ENCODE measurements at places on chromosomes 11 and 22.

DNA sequence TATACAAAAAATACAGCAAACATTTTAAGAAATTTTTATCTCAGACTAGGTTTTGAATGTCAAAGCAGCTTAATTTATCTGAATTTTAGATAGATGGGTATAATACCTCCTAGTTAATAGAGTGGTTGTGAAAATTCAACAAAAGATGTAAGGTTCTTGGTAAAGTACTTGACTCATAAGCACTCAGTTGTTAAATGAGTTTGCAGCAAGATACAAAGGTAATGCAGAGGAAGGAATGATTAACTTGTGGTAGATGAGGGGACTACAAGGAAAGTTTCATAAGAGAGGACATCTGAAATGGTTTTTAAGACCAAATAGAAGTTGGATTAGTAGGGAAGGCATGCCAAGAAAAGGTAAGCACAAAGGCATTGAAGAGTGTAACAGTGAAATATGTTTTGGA lies 37.4 kb downstream of the PPME1 start:
- no peak for ATAC-seq

DNA sequence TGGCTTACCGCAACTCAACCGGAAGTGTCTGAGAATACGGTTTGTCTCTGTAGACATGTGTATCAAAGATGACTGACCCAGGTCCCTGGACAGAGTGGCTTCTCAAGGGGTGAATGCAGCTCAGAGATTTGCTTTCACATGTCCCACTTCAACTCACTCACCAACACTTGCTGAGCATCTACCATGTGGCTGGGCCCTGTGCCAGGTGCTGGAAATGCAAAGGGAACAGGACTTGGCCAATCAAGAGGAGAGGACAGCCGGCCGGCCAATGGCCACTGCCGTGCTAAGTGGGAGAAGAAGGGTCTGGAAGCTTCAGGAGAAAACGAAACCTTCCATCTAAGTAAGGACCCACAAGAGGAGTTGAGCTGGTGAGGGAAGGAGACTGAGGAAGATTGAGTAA lies 151.3 kb downstream of the CEP164 start:
- no peak for ATAC-seq

DNA sequence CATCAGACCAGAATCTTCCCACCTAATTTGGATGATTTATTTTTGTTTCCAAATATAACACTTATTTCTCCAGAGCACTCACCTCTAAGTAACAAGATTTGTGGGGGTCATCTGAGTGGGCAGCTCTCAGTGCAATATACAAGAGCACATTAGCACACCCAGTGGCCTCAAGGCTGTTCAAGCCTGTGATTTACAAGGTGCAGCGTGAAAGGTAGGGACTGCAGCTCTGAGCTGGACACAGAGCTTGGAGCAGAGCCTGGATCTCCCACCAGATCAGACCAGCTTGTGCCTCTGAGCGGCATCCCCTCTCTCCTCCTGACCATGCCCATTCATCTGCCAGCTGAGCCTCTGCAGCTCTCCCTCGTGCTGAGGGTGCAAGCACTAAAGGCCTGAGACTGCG lies 323.3 kb upstream of the ZC3H12C start:
- ATAC-seq, result no peak

GRCh38 chr11:110571081-110571720 lies 141.0 kb downstream of the ARHGAP20 start:
- ATAC-seq, result no peak

GRCh38 chr11:102099755-102100154 lies 10.5 kb upstream of the YAP1 start:
- no peak for ATAC-seq

DNA sequence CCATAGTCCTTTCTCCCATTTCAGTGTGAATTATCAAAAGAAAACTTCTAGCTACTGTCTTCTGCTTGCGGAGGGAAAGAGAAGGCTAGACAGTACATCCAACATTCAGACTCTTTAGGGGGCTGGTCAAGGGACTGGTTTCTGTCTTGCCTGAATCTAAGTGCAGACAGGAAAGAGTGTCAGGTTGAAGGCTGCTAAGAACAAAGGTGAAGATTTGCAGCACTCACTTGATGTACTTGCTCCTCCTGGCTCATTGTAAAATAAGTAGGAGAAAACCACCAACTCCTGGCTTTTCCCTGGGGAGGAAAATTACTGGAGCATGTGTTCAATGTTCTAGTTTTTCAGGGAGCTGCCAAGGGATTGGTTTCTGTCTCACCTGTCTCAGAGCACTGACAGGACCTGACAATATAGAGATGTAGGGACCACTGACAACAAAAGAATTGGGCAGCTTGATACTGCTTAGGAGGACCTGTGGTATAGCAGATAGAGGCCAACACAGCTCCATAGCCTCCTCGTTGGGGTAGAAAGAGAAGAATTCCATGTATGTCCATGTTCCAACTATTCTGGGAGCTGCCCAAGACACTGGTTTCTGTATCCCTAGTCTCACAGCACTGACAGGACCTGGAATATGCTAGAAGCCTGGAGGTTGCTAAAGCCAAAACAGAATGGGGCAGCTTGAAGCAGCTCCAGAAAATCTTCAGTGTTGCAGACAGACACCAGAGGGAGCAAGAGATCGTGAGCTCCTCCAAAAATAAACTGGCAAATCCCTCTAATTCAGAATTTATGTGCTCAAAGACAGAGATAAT lies 39.7 kb upstream of the MMP12 start:
- ATAC-seq, result peak; percentile 45

- ATAC-seq, result peak; percentile 71
Observed at GRCh38 chr22:35315855-35316745, 16.4 kb downstream of the TOM1 start.

- ATAC-seq, result no peak
Observed at GRCh38 chr11:48037709-48038468, 57.5 kb downstream of the PTPRJ start.

DNA sequence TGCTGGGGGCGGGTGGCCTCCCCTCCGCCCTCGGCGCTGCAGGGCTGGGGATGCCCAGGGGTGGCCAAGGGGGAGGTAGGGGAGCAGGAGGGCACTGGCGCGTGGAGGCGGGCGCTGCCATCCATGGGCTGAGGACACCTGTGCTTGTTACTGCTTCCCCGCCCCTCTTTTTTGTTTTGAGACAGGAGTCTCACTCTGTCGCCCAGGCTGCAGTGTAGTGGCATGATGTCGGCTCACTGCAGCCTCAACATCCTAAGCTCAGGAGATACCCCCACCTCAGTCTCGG lies 683 bp upstream of the FADS3 start:
- ATAC-seq, result peak; percentile 39

- no peak for ATAC-seq
Observed at GRCh38 chr11:55942785-55943392, 6.7 kb upstream of the OR5I1 start.

DNA sequence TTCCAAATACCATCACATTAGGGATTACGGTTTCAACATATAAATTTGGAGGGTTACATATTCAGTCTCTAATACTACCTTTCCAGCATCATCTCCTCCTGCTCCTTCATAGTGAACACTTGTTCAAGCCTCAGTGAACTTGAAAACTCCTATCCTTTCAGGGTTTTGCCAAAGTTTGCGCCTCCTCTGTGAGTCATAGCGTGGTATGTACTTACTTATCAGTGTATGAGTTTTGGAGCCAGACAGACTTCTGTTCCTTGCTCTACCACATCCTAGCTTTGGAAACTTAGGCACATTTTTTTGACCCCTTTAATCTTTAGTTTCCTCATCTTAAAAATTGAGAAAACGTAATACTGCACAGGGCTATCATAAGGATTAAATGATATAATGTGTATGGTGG lies 160.1 kb upstream of the ZC3H12C start:
- no peak for ATAC-seq

GRCh38 chr22:16783930-16784354 lies 41.3 kb downstream of the XKR3 start:
- ATAC-seq, result no peak

GRCh38 chr11:83583757-83584366 lies 297.7 kb upstream of the CCDC90B start:
- ATAC-seq, result peak; percentile 86

GRCh38 chr11:10632483-10632882 lies 61.1 kb downstream of the IRAG1 start:
- no peak for ATAC-seq

GRCh38 chr11:111788051-111788450 lies 21.9 kb upstream of the PPP2R1B start:
- ATAC-seq, result no peak

- peak; percentile 59 for ATAC-seq
Observed at GRCh38 chr11:3955299-3955665, 99.8 kb downstream of the STIM1 start.

GRCh38 chr11:114167355-114167754 lies 107.8 kb downstream of the ZBTB16 start:
- ATAC-seq, result no peak

- no peak for ATAC-seq
Observed at GRCh38 chr11:60310407-60310998, 16.6 kb upstream of the MS4A6E start.

- no peak for ATAC-seq
Observed at GRCh38 chr11:77035039-77035438, 841 bp downstream of the B3GNT6 start.

- ATAC-seq, result no peak
Observed at GRCh38 chr11:92138296-92138695, 86.3 kb upstream of the FAT3 start.

DNA sequence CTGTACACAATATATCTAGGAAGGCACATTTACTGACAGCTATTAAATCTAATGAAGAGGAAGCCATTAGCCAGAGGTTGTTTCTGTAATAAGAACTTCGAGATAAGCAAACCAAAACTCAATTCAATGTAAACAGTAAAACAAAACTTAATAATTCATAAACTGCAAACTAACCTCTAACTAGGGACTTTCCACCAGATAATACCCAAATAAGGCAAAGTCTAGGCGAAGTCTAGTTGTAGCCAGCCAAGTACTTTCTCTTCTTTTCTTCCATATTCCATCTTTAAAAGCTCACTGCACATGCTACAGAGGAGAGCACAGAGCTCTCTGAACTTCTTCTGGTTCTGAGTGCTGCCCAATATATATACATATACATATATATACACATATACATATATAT lies 229.9 kb upstream of the ANO5 start:
- no peak for ATAC-seq

GRCh38 chr22:27262361-27262760 lies 539.2 kb downstream of the MN1 start:
- ATAC-seq, result no peak

- no peak for ATAC-seq
Observed at GRCh38 chr11:46117842-46118241, 3.4 kb downstream of the PHF21A start.

DNA sequence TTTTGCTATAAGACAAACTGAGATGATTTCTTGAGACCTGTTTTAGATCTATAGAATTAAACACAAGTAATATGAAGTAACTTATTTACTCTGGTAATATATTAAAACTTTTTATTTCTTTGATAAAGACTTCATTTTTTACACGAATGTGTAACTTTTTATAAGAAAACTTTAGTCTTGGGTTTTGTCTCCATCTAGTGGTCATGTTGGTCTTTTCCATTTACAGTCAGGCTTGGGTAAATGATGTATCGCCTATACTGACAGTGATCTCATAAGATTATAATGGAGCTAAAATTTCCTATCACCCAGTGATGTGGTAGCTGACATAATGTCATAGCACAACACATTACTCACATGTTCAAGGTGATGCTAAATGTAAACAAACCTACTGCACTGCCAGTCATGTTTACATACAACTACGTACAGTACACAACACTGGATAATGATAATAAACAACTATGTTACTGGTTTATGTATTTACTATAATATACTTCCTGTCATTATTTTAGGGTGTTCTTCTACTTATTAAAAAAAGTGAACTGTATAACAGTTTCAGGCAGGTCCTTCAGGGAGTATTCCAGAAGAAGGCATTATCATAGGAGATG lies 7.5 kb upstream of the C11orf97 start:
- peak; percentile 57 for ATAC-seq

GRCh38 chr11:134652586-134653255 lies 240.7 kb upstream of the B3GAT1 start:
- no peak for ATAC-seq

GRCh38 chr11:14356342-14356741 lies 2.6 kb downstream of the RRAS2 start:
- no peak for ATAC-seq

DNA sequence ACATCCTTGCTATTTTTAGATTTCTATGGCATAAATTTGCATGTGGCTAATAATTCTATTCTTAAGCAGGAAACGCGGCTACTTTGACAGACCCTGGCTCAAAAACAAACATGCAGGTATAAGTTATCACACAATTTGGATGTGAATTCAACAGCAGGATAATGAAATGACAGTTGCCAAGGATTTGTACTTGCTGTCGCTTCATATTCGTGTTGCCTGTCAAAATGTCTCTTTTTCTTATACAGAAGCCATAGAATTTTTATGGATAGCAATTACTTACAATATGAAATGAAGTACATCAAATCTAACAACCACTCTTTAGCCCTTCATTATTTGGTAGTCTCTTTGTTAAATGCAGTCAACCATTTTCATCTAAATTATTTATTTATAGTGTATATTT lies 46.4 kb downstream of the DCDC1 start:
- no peak for ATAC-seq

DNA sequence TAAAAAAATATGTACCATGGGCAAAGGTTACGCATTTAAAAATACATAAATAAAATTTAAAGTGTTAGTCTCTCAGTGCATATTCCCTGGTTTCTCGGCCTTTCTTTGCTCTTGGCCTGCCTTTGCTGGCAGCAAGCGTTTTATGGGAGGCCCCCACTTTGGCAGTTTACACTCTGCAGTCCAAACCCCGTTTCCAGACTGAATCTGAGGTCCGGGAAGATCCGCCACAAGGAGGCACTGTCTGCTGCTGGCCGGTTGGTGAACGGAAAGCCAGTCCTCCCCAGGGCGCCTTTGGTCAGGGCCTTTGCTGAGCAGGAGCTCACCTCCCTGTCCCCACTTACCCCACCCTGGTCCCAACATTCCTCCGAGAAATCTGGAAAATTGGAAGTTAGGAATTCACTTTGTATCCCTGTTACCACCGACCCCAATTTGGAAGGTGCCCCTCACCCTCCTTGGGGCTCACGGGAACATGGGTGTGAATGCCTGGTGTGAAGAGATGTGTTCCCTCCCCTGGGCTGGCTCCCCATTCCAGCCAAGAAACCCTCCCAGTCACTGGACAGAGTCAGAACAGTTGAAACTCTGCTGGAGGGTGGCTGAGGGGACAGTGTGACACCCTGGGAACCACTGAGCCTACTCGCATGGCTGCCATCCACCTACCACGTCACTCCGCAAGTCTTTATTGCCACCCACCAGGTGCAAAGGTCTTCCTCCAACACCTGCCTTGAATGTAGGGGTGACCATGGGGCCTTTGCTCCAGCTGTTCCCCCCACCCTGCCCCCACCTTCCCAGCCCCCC lies 9.4 kb upstream of the SF1 start:
- ATAC-seq, result peak; percentile 64

GRCh38 chr11:70128435-70128906 lies 50.4 kb downstream of the ANO1 start:
- ATAC-seq, result no peak

Data from esophagus mucosa (tissue), 1 donor.